ENCODE measurements at places on chromosomes 6 and 20.
A peak's percentile ranks its signal among the peaks of the same experiment; 100 is the strongest.

GRCh38 chr20:56634307-56634706 lies 5.2 kb downstream of the TFAP2C start:
- DNase-seq = no peak

GRCh38 chr6:15129887-15130286 lies 116.0 kb upstream of the JARID2 start:
- no peak for DNase-seq

- DNase-seq = no peak
These were observed 2.0 kb downstream of the KCNK16 start for GRCh38 chr6:39320363-39320984.

DNA sequence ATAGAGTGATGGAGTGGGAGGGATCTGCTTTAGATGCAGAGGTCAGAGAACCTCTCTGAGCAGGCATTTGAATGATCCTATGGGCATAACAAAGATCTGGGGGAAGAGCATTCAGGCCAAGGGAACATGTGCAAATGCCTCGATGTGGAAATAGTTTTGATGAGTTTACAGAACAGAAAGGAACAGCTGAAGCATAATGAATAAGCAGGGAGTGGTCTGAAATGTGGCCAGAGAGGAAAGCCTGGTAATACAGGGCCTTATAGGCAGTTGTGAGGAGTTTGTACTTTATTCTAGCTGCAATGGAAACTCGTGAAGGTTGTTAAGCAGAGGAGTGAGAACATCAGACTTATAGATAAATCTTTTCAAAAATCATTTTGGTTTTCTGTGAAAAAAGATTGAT lies 33.0 kb upstream of the ME1 start:
- no peak for DNase-seq

DNA sequence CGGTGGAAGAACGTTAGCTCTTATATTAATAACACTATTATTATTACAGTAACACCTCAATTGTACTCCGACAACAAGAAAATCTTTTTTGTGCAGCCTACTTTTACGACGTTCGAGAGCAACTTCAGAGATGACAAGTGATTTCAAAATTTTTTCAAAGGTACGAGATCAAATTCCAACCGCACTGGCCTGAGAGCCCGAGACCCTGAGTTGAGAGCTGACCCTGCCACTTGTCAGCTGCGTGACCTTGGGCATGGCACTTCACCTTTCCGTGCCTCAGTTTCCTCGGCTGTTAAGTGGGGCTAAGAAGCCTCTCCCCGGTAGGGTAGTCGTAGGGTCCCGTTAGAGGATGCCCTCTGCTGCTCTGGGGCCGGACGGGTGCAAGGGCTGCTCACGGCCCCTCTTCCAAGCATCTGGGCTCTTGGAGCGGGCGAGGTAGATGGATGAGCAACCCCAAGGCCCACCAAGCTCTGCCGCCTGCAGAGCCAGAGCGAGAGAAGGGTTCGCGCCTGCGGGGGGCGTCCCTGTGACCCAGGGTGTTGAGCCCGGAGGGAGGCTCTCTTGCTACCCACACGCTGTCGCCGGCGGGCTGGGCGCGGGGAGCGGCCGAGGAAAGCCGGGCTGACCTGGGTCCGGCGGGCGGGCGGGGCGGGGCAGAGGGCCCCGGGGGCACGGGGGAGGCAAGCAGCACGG lies 510 bp downstream of the NDRG3 start:
- no peak for DNase-seq

GRCh38 chr6:158654498-158654897 lies 4.6 kb downstream of the SYTL3 start:
- no peak for DNase-seq

GRCh38 chr6:106100755-106101154 lies 14.6 kb downstream of the PRDM1 start:
- DNase-seq = no peak

- DNase-seq = no peak
These were observed 11.4 kb downstream of the TRIM38 start for GRCh38 chr6:25973923-25974555.

DNA sequence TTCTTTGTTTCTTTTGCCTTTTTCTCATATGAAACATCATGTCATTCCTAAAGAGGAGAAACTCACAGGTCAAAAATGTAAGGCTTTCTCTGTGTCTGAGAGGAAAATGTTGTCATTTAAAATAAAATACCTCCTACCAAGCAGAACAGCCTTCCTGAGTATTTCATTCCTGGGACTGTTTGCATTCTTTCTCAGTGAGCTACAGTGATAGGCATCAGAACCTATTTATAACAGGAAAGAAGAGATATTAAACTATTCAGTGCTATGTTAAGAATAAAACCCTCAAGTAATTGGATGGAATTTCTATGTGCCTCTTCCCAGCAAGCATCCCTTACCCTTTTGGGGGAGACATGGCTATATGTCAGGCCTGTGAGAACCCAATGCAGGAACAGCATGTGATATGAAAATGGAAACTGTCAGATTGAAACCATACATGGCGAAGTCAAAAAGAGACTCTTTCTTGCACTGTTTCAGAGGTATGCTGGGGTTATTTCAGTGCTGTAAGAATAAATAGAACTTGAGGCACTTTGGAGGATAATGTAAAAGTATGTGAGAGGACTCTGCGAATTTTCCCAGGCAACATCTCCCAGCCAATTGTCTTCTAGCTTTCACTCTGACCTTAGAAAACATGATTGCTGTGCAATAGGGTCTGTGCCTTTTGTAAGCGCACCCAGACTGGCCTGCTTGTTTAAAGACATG lies 133.8 kb upstream of the CCN2 start:
- DNase-seq = peak; percentile 62

DNA sequence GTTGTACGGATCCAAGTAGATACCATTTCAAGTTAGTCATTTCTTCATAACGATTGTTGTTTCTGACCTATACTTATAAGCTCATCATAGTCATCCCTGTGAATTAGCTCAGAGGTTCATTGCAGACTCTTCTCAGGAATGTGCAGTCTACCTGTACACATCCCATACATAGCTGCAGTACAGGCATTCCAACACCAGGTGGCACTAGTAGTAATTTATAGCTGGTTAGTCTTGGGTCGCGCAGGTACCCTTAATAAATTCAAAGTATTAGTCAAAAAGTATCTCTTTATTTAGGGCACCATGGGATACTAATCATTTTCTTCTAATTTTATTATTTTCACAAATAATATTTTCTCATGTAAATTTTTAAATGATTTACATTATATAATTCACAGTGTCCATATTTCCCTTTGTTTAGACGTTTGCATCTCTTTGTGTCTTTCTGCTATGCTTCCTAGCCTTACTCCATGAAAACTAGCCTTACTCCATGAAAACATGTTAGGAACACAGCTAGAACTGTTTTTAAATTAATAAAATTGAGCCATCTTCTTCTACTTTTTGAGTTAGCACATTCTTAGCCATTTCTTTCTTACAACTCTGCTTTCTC lies 128.6 kb upstream of the FAM83B start:
- peak; percentile 71 for DNase-seq

DNA sequence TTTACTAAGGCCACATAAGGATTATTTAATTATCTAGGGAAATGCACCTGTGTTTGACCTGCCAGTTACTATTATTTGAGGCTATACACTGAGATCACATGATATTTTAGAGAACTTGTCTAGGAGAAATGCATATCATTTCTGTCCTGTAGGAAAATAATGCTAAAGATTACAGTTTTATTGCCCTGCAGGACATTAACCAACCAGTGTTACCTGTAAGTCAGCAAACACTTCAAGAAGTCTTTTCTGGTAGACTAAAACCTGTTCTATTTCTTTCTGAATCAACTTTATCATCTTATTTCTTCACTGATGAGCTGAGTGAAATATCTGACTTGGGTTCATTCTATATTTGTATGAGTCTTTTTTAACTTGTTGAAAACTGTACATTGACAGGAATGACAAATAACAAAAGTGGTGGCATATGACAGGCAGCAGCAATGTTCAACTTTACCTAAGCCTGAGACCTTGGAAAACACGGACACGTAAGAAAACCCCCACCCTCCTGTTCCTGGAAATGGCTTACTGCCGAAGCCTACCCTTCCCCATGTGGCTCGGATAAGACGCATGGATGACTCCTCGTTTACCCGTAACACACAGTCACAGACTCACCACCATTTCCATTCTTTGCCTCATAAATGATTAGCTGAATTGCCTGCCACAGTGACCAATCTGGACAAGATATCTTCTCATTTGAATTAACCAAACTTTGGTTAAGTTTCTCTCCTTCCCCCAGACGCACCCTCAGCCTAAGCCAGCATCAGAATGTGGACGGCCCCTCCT lies 118.0 kb upstream of the CD93 start:
- DNase-seq = no peak

DNA sequence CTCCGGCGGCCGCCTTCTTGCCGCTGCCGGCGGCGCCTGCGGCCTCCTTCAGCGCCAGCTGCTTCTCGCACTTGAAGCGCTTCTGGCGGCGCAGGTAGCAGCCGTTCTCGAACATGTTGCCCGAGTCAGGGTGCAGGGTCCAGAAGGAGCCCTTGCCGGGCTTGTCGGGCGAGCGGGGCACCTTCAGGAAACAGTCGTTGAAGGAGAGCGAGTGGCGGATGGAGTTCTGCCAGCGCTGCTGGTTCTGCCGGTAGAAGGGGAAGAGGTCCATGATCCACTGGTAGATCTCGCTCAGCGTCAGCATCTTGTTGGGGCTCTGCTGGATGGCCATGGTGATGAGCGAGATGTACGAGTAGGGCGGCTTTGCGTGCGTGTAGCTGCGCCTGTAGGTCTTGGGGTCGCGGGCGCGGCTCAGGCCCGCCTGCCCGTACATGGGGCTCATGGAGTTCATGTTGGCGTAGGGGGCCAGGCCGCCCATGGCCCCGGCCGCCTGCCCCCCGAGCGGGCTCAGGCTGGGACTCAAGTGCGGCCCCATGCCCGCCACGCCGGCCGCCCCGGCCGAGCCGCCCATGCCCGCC lies 1.9 kb downstream of the FOXA2 start:
- DNase-seq = no peak

DNA sequence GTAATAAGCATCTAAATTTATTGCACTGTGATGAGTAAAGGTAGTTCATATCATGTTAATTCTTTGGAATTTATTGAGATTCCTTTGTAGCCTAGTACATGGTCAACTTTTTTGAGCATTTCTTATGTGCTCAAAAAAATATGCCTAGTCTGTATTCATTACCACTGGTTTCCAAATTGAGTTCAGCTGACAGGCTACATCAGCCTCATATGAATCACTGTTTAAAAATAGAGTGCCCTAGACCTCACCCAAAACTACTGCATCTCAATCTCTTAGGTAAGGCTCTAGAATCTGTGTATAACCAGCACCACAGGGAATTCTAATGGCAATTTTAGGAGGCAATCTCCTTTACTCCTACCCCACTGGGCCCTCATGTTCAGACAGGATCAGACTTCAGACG lies 16.7 kb upstream of the FOXF2 start:
- no peak for DNase-seq

- no peak for DNase-seq
These were observed 28.0 kb upstream of the TULP4 start for GRCh38 chr6:158284007-158284875.

- DNase-seq = no peak
These were observed 112.7 kb upstream of the HDDC2 start for GRCh38 chr6:125414507-125414906.

GRCh38 chr20:53826090-53826489 lies 232.5 kb upstream of the ZNF217 start:
- no peak for DNase-seq

GRCh38 chr6:78199044-78199443 lies 546.2 kb downstream of the MEI4 start:
- no peak for DNase-seq

DNA sequence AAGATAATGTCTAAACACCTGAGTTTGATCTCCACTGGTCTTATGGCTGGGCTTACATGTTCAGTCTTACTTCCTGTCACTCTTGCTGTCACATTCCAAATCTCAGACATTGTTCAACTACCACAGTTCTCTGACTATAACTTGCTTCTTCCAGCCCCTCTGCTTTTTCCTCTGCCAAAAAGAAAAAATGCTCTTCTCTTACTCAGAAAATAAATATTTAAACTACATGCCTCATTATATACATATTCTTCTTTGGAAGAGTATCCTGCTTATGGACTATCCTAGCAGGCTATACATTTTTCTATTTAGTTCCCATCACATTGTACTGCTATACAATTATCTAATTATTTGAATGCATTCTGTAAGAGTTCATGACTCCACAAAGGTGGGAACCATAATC lies 175.4 kb downstream of the TBC1D32 start:
- no peak for DNase-seq

- DNase-seq = no peak
These were observed 87.9 kb downstream of the ARID1B start for GRCh38 chr6:156865019-156865629.

DNA sequence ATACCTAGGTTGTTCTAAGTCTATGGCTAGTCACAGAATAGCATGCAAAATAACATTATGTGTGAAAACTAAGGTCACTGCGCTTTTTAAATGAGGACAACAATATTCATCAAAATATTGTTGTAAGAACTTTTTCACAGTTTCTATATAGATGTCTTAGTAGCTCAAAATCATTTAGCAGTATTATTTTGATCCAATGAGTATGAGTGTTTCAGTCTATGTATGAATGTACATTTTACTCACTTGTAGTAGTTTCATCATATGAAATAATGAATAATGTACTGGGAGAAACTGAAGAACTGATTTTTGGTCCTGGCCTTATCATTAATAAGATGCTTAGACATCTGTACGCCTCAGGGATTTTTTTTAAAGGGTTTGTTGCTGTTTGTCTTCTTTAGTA lies 16.5 kb upstream of the TMEM30A start:
- DNase-seq = no peak

- no peak for DNase-seq
These were observed 5.5 kb upstream of the SLC22A2 start for GRCh38 chr6:160264061-160264612.

DNA sequence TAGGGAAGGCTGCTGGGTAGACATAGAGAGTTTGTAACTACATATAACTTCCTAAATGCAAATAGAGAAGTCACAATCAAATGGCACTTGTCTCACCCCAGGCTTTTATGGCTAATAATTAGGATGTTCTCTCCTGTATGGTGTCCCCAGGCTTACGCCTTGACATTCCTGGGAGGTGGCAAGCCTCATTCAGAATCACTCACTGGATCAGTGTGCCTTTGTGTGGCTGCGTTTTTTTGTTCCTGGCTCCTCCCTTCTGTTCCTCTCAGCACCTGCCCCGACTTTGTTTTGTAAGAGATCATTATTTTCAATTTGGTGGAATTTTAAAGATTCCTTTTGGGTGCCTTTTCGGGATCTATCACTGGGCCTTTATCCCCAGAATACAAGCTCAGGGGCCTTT lies 5.7 kb downstream of the LAMP5 start:
- no peak for DNase-seq

DNA sequence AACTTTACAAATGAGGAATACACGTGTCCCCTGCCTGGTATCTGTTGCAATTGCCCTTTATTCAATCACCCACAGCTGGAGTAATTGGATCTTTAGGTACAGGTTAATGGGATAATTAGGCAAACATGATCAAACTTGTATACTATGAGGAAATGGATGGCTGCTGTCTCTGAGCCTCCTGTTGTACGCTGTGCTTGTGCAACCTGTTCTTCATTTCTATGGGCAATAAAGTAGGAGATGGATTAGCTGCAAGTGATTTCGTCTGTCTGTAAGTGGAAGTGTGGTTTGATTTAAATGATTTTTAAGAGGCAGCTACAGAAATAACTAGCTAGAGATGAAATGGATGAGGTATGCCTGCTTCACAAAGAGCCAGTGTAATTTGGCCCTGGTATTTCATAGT lies 474.1 kb downstream of the RNF144B start:
- no peak for DNase-seq

Data from GM12865 (cell line).